ENCODE measurements at places on chromosomes 2 and 18.

DNA sequence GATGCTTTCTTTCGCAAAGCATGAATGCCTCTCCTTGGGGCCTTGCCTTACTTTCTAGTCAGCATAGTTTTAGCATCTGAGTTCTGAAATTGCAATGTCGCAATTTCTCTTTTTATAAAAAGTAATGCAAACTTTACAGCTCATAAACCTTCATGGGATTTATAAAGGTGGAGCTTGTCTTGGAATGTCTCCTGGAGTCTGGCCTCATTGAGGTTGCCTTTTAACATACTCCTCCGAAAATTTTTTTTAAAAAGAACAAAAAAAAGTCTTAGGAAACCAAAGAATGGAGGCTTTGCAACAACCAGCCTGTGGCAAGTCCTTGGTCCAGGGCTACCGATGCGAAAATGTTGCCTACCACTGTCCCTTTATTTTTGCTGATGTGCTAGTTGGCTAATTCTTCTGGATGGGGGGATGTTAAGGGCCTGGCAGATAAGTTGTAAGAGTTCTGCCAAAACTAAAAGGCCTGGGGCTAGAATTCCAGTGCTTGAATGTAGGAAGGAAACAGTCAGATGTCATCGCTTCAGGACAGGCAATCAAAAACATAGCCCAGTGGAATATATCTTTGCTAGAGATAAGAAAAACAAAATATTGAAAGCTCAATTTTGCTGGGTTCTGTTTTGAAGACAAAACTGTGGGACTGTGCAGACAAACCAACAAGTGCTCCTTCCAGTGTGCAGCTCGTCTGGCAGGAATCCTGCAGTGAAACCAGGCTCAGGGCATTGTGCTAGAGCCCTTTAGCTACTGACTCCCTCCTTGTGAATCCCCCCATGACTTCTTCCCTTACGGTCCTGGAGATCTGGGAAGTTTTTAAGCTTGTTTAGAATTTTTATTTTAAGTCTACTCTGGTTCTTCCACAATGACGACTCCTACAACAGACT is 213.0 kb downstream of the PIEZO2 start:
- DNase-seq: no peak

DNA sequence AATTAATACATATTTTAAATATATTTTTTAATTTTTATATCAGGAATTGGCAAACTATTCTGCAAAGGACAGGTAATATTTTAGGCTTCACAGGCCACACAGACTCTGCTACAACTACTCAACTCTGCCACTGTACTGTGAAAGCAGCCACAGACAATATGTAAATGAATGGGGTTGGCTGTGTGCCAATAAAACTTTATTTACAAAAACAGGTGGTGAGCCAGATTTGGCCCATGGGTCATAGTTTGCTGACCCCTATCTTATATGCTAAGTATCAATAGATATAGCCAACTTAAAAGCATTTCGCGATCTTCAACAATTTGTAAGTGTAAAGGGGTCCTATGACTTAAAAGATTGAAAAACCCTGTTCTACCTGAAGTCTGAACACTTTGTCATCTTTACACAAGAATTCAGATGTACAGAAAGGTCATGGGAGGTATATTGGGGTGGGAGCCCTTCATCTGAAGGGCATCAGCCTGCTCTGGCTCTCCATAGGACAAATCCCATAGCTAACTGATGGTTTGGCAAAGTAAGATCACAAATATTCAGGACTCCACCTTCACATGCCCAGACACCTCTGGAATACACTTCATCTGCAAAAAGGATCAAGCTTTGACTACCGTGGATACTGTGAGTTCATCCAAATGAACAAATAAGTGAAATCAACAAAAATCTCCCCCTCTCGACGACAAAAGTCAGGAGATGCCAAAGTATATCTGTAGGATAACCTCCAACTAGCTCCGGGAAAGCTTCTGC is 65.9 kb downstream of the C1D start:
- DNase-seq: peak; percentile 81

DNA sequence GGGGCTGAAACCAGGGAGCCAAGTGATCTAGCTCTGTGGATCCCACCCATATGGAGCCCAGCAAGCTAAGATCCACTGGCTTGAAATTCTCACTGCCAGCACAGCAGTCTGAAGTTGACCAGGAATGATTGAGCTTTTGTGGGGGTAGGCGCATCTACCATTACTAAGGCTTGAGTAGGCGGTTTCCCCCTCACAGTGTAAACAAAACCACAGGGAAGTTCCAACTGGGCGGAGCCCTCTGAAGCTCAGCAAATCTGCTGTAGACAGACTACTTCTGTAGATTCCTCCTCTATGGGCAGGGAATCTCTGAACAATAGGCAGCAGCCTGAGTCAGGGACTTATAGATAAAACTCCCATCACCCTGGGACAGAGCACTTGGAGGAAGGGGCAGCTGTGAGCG is 96.7 kb downstream of the CCDC148 start:
- DNase-seq: peak; percentile 82

DNA sequence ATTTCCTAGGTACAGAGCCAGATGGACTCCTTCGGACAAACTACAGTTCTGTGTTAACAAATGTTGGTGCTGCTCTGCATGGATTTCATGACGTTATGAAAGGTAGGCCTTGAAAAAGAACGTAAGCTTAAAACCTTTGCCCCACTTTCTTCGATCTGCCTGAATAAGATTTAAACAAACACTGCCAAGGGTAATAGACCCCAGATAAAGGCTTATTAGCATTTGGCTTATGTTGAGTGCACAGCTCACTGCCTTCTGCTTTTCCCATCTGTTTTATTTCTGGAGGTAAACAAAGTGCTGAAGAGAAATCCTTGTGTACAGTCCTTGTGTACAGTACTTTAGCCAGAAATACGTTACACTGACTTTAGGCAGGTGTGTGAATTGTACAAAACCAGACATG is 50.0 kb upstream of the STON1 start:
- no peak for DNase-seq

- DNase-seq: peak; percentile 27
Observed at GRCh38 chr18:11981543-11982366, 448 bp downstream of the IMPA2 start.

DNA sequence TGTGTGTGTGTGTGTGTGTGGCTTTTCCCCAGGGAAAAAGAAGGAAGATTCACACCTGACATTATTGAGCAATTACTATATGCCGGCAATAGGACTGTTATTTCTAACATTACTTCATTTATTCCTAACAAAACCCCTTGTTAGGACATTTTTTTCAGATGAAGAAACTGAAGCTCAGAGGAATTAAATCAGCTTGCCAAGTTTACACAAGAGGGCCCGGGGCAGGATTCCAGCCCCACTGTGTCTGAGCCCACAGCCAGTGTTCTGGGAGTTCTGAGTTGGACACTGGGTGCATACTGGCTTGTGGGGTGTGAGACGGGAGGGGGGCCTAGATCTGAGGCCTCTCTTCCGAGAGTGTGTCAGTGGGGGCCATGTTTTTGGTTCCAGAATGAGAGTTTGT is 9.9 kb downstream of the TOGARAM2 start:
- peak; percentile 56 for DNase-seq

DNA sequence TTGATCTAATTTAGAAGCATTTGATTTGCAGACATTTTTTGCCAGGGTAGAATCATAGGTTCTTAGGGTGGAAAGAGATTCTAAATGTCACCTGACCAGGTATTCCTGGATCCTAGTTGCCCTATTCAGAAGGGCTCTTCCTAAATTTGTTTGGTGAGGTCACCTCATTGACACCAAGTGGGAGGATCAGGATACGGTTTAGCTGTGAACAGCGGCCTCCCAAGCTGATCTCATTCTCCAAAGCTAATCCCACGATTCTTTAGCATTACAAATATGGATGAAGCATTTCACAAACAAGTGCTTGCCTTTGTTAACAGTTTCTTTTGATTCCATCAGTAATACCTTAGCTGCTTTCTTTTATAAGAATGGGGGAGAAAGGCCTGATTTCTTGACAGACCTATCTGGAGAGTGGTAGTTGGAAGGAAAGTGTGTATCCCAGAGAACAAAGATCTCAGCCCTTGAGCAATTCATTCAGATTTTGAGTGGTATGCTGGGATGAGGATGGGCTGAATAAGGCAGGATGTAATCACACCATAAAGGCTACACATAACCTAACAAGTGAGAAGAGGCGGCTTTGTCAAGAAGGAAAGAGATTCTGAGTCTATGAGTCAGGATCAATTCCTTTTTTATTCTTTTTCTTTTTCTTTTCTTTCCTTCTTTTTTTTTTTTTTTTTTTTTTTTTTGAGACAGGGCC is 16.6 kb downstream of the KCTD1 start:
- no peak for DNase-seq

DNA sequence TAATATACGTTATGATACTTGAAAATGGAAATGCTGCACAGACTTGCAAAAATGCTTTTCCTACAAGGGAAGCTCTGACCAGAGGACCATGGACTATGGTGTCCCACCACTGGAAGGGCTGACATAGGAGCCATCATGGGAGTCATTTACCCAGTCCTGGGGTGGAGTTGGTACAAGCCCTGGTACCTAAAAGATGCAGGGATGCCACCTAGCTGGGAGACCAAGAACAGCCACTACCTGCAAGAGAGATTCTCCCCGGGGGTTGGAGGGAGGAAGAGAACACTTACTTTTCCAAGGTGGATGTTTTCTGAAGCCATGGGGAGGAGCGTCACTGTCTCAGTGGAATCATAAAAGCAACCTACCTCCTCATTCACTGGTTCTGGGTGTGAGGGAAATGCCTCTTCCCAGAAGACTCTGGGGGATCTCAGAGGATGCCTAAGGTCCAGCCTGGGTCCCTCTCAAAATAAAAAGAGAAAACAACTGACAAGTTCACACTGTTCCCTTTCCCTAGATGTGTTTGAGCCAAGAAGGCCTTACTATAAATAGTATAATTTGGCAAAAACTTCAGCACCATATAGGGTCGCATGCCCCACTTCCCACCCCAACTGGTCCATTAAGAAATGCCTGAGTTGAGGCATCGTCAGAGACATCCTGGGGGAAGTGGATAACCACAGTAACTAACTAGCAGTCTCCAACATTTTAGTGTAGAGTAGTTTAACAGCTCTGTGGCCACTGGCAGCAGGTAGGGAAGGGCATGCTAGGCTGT is 39.9 kb downstream of the REEP1 start:
- DNase-seq: peak; percentile 25

GRCh38 chr2:187842978-187843847 is 289.0 kb upstream of the TFPI start:
- DNase-seq: peak; percentile 75

- peak; percentile 90 for DNase-seq
Observed at GRCh38 chr2:33134086-33134771, 187.5 kb downstream of the LTBP1 start.

- no peak for DNase-seq
Observed at GRCh38 chr2:209549589-209549988, 125.7 kb downstream of the MAP2 start.

DNA sequence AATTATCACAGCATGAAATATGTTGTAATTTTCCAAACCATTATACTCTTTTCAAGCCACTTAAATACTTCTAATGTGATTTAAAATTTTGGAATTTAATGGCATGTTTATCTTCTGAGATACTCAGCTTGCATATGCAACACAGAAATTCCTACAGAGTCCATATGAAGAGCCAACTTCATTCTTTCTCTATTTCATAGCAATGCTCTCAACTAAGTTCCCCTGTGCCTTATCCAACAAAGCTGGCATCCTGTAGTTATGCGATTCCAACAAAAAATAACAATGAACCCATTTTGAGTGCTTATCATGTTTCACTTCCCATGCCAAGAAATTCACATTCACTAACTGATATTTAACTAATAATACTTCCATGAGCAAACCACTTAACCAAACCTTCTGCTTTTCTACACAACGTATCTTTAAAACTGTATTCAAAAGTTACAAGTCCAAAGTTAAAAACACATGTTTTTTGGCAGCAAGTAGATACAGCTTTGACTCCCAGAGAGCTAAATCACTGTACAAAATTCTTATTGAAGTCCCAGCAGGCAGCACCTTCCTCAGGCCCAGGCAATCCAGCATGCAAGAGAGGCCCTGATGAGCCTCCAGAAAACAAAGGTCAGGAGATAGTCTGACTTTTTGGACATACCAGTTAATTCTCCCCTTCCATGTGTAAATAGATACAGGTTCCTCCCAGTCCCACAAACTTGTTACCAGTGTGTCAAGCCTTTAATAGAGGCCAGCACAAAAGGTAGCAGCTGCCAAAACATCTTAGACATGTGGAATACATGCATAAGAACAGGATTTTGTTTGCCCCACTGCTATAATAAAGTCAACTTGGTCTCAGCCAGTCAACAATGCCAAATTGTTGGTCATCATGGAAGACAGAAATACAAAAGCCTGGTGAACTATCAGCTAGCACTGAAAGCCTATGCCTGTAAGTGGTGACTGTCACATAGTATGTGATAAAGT is 113.1 kb upstream of the WDR75 start:
- no peak for DNase-seq
